ENCODE measurements at places on chromosomes 7 and 10. TPM values are rescaled to one million over a fixed set of nuclear protein-coding genes. Genes with fewer than 3 reads are reported as not detected.

GRCh38 chr7:39683216-39683845 is 60.0 kb downstream of the RALA start:
- no peak for DNase-seq

DNA sequence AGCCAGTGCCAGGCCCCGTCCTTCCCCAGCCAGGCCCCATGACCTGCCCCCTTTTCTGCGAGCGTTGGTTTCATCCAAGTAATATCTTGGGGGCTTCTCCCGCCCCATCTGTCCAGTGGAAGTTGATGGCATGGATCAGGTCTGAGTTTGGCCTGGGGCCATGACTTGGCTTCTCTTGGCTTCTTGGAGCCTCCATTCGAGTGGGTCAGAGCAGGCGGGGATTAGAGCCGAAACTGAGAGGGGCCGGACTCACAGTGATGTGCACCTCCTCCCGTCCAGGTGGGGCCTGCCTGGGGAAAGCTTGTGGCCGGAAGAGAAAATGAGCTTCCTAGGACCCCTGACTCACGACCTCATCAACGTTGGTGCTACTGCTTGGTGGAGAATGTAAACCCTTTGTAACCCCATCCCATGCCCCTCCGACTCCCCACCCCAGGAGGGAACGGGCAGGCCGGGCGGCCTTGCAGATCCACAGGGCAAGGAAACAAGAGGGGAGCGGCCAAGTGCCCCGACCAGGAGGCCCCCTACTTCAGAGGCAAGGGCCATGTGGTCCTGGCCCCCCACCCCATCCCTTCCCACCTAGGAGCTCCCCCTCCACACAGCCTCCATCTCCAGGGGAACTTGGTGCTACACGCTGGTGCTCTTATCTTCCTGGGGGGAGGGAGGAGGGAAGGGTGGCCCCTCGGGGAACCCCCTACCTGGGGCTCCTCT is 15.1 kb upstream of the LIMK1 start:
- no peak for DNase-seq

Gene LGI1
- not detected for total RNA-seq

Gene STAG3
- 1.1 TPM for total RNA-seq

Gene PDZD7
- 0.09 TPM for total RNA-seq

Gene LRGUK
- total RNA-seq: 0.09 TPM
